NCI-H345 (cell line): ENCODE measurements at places on chromosomes 6 and 20.

DNA sequence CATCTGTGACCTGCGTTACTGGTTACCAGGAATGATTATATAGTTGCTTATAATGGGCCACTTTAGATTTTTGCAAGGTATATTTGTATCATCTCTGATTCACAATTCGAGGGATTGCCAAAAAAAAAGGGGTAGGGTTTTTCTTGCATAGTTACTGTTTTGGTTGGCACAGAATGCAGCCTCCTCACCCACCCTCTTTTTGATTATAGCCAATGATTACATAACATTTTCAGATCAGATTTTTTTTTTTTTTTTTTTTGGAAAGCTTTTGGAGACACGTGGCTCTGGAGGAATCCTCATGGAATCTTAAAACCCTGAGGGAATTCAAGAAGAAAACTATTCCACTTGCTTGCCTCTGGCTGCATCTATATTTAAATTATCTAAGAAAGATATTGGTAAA, 53.7 kb downstream of the UST start:
- no peak for DNase-seq

DNA sequence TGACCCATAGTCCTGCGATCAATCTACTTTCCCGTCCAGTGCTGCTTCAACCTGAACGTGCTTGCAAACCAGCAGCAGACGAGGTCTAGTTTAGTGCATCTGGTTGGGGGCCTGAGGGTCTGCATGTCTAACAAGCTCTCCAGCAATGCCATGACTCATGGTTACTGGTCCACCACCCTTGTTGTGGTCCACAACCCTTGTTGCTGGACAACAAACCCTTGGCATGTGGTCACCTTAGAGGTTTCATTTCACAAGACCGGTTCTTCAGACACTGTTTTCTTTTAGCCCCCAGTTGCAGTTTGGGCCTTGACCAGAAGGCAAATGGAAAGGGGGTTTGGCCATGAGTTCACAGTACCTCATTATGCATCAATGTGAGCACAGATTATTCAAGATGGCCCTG, 424.8 kb downstream of the QKI start:
- DNase-seq = no peak

DNA sequence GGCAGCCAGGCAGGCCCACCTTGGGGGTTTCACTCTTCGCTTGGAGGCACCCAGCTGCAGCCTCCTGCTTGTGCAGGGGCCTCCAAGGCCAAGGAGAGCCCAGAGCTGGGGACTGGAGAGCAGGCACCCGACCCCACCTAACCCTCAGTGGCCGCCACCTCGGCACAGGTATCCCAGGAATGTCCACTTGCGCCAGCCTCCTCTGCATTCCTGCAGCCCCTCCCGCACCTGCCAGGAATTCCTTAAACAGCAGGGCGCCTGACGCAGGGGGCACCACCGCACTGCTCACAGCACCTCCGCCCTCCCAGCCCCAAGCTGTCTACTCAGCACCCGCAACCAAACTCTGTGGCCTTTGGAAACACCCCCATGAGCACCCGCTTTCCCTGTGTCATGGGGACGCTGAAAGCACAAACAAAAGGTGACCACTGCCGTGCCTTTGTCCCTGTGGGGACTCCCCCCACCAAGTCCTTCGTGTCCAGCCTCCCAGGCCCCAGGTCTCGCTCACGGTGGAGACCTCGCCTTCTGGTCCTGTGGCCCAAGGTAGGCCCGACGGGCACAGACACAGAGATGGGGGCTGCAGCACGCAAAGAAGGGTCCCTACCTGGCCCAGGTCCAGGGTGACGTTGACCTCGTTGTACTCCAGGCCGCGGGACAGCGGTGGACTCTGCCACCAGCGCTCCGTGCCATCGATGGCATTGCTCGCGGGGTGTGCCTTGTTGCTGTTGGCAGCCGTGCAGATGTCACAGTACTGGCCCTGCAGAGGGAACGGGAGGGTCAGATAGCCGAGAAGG, 5.1 kb downstream of the LAMA5 start:
- no peak for DNase-seq

DNA sequence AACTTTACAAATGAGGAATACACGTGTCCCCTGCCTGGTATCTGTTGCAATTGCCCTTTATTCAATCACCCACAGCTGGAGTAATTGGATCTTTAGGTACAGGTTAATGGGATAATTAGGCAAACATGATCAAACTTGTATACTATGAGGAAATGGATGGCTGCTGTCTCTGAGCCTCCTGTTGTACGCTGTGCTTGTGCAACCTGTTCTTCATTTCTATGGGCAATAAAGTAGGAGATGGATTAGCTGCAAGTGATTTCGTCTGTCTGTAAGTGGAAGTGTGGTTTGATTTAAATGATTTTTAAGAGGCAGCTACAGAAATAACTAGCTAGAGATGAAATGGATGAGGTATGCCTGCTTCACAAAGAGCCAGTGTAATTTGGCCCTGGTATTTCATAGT, 474.1 kb downstream of the RNF144B start:
- no peak for DNase-seq

GRCh38 chr6:85113934-85114580, 335.8 kb upstream of the NT5E start:
- DNase-seq = no peak

DNA sequence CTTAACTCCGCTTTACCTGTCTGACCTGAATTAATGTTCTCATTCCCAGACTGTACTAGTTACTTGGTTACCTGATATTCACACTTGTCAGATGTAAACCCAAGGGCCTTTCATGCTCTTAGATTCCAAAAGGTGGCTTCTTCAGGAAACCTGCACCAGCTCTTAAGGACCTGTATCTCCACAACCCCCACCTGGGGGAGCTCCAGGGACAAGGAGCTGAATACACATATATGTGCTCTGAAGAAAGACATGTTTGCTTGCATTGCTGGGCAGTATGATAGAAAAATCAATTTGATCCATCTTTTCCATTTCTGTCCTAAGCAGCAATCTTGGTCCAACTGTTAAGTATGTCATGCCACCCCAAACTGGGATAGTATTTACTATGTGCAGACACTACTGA, 64.8 kb upstream of the POU3F2 start:
- peak; percentile 9 for DNase-seq

DNA sequence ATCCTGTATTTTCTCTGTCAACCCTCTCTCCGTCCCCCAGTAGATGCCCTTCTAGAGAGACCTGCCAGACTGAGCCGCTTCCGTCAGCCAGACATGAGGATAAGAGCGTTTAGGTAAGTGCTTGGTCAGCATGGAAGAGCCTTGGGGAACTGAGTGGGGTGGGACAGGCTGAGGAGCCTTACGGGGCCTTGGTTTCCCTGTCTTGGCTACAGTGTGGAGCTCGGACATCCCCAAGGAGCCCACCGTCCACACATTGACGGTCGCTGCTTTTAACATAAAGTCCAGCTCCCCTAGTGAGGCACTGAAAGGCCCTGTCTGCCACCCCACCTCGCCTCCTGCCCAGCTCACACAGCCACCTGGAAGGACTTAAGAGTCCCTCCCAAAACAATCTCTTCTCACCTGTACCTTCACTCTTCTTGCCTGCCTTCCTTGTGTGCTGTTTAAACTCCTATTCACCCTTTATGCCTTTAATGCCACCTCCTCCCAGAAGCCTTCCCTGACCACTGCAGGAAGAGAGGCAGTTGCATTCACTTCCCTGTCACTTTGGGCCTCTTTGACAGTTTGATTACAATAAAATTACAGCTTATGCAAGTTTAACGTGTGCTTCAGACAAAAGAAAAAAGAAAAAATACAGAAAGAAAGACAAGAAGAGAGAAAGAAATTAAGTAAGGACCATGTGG, 42.3 kb downstream of the PDYN start:
- no peak for DNase-seq
